Retina (tissue), 1 donor: ENCODE measurements at places on chromosomes 1 and 21.

GRCh38 chr1:193951984-193952383, 765.6 kb upstream of the B3GALT2 start:
- DNase-seq, result no peak

DNA sequence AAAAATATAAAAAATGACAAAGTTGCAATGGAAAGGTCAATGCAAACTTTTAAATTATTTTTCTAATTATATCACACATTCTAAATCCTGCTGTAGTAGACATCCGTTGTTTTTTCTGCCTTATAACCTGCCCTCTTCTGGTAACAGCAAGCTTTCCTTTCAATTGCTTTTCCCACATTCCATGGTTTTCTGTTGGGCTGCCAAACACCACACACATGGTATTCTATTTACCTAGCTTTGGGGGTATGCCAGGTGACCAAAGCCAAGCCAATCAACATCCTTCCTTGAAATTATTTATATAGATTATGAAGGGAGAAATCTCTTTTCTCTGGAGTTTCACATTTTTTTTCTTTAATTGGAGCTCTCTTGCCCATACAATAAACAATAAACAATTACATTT, 3.4 kb upstream of the LAMC1 start:
- DNase-seq, result no peak

- DNase-seq, result no peak
These were observed 80.9 kb upstream of the LBR start for GRCh38 chr1:225508538-225509375.

- peak; percentile 66 for DNase-seq
These were observed 22.9 kb downstream of the UMODL1 start for GRCh38 chr21:42093991-42094421.

DNA sequence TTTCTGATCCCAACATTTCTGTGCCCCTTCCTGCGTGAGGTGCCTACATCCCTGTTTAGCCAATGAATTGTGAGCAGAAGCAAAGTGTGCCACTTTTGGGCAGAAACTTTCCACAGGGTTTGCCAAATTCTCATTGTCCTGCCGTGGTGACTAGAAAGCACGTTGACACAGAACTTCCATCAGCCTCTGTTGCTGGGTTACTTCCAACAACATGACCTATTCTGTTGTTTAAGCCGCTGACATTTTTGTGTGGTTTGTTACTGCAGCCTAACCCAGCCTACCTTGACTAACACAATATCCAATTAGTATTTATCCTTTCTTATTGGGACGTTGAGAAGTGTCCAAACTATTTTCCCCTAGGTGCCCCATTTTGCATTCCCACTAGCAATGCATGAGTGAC, 136.8 kb downstream of the URB2 start:
- no peak for DNase-seq

DNA sequence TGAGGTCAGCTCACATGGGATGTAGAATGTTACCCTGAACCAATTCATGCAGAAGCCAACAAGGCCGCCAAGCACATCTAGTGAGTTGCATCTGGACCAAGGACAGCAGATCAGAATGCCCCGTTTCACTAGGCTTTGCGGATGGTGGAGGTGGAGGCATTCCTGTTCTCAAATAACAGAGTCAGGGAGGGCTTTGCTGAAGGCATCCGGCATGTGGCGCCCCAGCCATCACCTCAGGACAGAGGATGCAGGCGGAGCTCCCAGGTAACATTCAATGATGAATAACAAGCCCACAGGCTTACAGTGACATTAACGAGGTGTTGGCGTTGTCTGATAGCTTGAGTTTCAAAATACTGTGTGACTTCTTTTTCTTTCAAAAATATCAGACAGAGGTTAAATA, 476.2 kb downstream of the CAMTA1 start:
- DNase-seq, result no peak

DNA sequence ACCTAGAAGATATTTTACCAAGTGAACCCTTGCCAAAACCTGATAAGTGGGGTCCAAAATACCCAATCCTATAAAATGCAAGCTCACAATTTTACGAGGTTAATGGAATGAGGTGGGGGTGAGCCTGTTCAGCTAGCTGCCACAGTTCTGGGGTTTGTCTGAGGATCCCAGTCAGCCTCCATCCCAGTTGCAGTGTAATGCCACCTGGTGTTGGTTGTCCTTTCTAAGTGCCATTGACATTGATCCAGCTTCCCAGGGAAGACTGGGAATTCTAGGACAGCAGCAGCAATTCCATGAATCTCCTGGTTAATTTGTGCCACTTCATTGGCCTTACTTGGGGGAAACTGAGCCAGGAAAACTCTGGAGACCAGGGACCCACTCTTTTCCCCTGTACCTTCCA, 298.3 kb downstream of the RWDD3 start:
- no peak for DNase-seq

- no peak for DNase-seq
These were observed 42.9 kb upstream of the SLC44A3 start for GRCh38 chr1:94777281-94777680.

DNA sequence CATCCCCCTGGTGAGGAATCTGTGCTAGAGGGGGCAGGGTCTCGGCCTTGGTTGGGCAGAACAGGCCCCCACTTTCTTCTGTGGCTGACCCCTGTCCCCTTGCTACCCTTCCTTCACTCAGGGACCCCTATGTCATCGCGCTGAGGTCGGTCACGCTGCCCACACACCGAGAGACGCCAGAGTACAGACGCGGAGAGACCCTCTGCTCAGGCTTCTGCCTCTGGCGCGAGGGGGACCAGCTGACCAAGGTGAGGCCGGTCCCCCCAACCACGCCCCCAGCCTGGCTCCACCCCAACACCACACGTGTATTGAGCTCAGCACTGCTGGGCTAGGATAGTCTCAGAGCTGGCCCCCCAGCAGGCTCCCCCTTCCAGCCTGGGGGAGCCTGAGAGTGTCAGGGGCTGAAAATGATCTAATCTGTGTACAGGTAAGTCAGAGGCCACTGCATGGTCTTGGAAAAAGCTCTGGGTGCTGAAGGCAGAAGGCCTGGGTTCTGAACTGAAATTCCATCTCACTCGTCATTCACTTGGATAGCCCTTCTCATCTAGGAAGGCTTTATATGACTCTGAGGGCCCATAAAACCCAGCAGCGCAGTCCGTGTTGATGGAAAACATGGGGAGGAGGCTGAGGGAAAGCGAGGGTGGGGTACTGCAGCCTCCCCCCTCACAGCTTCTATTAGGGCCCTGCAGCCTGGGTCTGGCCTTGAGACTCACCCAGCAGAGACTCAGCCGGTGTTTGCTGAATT, 15.3 kb downstream of the FAM151A start:
- no peak for DNase-seq

GRCh38 chr1:16425125-16426025, 11.8 kb downstream of the SPATA21 start:
- DNase-seq, result no peak

DNA sequence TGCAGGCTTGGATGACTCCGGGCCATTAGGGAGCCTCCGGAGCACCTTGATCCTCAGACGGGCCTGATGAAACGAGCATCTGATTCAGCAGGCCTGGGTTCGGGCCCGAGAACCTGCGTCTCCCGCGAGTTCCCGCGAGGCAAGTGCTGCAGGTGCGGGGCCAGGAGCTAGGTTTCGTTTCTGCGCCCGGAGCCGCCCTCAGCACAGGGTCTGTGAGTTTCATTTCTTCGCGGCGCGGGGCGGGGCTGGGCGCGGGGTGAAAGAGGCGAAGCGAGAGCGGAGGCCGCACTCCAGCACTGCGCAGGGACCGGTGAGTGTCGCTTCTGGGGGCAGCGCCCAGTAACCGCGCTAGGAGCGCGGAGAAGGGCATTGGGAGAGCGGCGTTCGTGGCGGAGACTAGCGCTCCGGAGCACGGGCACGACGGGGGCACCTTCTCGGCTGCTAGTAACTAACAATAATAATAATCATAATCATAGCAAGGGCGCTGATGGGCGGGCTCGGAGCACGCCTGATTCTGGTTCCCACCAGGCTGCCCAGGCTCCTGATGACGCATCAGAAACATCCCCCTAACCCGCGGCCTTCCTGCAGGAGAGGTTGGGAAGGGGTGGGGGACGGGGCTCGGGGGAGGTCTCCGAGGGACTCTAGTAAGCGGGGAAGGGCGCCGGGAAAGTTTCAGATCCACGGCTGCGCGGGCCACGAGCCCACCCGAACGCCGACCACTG, at the start of gene MX1:
Gene MX1, plus strand, starts transcription at position 286 of the 722 bp plus-strand sequence. CDS start 5,832 bp downstream, outside the sequence.
- peak; percentile 74 for DNase-seq

DNA sequence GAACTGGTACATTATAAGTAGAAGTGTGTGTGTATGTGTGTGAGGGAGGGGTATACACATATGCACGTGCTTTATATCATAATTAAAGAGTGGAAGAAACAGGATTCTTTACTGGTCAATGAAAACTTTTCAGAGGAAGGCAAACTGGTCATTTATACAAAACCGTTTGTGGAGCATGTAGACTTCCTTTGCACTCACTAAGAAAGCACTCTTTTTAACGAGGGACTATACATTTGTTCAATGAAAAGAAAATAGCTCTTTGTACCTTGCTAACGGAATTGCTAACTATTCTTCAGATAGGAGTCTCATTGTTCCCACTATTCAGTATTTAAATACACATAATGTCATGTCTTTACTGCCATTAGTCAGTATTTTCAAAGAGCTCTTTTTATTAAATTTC, 219.3 kb downstream of the ST6GALNAC3 start:
- no peak for DNase-seq

DNA sequence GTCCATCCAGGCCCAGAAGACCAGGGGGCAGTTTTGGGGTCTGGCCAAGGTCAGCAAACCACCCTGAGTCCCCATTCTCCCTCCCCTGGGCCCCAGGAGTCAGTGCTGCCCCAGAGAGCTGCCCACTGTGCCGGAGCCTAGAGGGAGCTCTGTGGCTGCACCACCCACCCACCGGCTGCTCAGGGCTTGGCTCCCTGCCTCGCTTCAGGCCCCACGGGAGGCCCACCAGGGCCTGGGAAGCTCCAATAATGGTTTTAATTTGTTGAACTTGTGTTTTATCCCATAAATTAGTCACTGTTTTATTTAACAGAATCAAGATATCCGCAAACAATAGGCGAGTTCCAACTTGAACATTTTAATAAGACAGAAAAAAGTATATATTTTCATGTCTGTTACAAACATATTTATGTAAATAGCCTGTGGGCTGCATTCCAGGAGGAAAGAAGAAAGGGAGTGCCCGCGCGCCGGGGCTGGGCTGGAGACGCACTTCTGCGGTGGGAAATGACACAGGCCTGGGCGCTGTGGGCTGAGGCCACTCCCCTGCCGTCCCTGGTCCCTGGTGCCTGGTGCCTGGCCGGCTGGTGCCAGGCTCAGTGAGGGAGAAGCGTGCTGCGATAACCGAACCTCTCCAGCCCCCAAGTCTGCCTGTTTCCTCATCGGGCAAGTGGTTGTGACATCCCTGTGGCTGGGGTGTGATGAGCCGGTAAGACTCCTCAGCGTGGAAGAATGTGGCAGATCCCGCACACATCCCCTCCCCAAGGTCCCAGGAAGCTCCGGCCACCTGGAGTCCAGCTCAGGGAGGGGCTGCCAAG, 160.5 kb downstream of the PEX14 start:
- DNase-seq, result no peak

DNA sequence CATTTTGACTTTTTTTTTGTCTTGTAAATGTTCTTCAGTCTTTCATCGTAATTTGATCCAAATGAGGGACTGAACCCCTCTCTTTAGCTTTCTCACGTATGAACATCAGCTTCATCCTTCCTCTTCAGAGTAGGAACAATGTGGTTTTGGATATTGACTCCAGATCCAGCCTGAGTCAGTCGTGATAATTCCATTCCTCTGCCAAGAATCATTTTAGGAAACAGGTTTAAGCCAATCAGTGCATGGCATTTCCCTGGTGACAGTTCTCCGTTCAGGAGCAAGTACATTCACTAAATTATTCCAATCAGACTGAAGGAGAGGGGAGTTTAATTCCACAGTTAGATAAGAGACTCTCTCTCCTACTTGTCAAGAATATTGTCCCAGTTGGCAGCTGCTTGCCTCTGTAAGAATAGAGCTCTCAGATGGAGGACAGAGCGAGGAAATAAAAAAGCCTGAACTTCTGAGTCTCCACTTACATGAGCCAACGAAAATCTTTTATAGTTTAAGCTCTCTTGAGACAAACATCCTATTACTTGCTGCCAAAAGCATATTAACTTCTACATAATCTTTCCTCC, 18.6 kb downstream of the RHOU start:
- no peak for DNase-seq

- peak; percentile 73 for DNase-seq
These were observed at the start of gene RIMS3 for GRCh38 chr1:40665335-40666171. TSS of gene RIMS3 (minus strand) at chr1:40665682. CDS start at chr1:40641925, 23,757 bp downstream.

- DNase-seq, result no peak
These were observed 100.4 kb downstream of the ACBD6 start for GRCh38 chr1:180402001-180402400.

DNA sequence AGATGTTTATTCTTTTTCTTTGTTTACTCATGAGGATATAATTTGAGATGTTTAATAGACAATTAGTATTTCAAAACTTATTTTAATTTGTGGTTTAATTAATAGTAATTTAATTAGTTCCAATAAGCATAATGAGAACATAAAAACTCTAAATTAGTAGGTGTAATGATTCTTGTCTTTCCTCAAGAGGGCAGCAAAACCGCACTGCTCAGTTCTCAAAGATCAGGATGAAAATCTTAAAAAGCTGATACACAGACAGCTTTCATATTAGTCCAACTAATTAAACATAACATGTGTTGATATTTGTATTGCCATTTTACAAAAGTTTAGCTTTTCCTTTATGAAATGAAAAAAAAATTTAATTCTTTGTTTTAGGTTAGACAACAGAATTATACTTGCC, 106.7 kb upstream of the C21orf91 start:
- DNase-seq, result no peak

GRCh38 chr1:32372149-32372756, 9.9 kb downstream of the TSSK3 start:
- no peak for DNase-seq

GRCh38 chr1:178642282-178642681, 82.8 kb upstream of the RALGPS2 start:
- no peak for DNase-seq

- DNase-seq, result no peak
These were observed 15.4 kb downstream of the ABCA4 start for GRCh38 chr1:94105581-94105952.

DNA sequence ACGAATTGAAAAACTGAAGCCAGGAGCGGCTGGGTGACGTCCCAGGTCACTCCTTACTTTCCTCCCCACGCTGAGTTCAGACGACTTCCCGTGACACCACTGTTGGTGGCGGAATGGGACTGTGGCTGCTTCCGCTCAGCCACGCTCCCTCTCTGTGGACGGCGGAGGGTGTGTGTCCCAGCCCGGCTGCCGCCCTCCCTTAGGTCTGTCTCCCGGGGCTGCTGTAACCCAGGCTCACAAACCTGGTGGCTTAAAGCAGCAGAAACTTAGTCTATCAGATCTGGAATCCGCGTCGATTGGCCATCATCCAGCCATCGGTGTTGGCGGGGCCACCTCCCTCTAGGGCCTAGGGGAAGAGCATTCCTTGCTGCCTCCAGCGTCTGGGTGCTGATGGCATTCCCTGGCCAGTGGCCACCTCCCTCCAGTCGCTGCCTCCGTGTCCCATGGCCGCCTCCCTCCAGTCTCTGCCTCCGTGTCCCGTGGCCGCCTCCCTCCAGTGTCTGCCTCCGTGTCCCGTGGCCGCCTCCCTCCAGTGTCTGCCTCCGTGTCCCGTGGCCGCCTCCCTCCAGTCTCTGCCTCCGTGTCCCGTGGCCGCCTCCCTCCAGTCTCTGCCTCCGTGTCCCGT, 17.5 kb downstream of the TRPM2 start:
- DNase-seq, result no peak
